Stimulated activated CD4-positive, alpha-beta T cell treated with anti-CD3 and anti-CD28 coated beads, Interleukin-4, amount 100 ng/mL, for 4 hours (primary cell): ENCODE measurements at places on chromosomes 12 and 14.

GRCh38 chr14:101893759-101894158, 70.6 kb upstream of the DYNC1H1 start:
- no peak for DNase-seq

DNA sequence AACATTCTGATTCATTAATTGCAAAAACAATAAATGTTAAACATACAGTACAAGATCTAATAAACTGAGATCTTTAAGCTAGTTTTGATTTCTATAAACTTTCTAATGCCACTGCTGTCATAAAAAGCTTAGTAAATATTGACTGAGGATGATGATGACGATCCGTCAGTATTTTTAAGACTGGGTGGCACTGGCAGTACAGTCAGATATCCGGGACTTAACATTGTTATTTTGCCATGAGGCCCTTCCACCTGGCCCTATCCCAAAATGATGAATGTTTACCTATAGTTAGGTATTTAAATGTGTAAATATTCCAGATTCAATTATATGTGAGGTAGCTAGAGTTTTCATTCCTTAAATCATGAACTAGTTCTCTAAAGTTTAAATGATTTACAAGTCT, 158.5 kb downstream of the FOXA1 start:
- DNase-seq, result no peak

- DNase-seq, result no peak
Measured at GRCh38 chr12:110680032-110680431, 8.9 kb downstream of the HVCN1 start.

GRCh38 chr12:79983986-79984620, 49.2 kb upstream of the PPP1R12A start:
- no peak for DNase-seq

- DNase-seq, result peak; percentile 44
Measured at GRCh38 chr12:116066381-116067230, 210.9 kb downstream of the MED13L start.

GRCh38 chr12:25839470-25839869, 119.0 kb upstream of the RASSF8 start:
- DNase-seq, result no peak

GRCh38 chr12:7282844-7283243, 21.0 kb upstream of the ACSM4 start:
- DNase-seq, result no peak

- no peak for DNase-seq
Measured at GRCh38 chr14:95254288-95254687, 65.4 kb downstream of the CLMN start.

DNA sequence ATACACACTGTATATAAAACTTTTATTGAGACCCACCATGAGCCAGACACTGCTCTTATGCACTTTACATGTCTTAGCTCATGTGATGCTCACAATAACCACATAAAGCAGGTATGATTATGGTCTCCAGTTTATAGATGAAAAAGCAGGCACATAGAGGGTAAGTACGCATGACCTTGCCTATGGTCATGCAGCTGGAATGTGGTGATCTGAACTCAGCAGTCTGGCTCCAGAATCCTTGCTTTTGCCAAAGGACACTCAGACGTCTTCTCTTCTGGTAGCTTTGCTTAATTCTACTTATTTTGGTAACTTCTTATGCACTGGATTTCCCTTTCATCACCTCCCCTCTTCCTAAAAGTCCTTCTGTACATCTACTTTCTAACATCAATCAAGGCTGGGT, 103.3 kb upstream of the CRY1 start:
- no peak for DNase-seq

DNA sequence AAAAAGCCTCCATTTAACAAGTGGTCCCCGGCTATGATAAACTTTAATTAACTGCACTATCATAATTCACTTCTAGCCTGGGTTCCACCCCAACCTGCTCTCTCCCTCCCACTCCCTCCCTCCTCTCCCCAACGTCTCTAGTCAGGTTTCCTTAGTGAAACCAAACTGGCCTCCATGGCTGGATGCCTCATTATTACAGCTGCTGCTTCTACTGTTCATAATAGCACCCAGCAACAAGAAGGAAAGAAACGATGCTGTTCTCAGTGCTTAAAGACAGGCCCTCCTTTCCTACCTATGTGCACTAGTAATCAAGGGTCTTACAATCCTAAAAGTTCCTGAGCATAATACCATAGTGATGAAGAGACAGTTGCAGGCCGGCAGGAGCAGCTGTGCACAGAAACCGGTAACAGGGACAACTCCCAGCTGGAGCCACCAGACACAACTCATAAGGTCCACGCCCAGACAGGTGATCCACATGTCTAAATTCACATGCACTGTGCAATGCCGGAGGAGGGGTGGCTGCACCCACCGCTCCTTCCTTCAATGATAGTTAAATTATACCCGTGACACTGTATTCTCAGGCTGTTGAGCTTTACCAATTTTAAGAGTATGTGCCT, 6.2 kb downstream of the IRF2BPL start:
- no peak for DNase-seq

- no peak for DNase-seq
Measured at GRCh38 chr14:97315790-97316189, 518.6 kb downstream of the VRK1 start.
